T47D (cell line): ENCODE measurements at places on chromosomes 2 and 18.

DNA sequence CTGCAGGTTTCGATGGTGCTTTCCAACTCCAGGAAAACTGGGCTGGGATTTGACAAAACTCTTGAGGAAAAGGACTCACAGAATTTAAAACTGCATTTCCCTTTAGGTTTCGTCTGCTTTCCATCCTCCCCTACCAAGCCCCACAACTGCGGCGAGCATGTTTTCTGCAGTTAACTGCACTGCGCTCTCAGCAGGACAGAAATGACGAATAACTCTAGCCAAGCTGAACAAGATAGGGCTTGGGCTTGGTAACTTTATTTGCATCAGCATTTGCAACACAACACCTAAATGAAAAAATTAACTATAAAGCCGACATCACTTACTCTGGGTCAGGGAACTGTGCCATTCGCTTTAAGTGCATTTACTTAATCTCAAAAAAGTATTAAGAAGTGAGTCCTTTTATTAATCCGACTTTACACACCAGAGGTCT is 669 bp upstream of the PIKFYVE start:
- no peak for DNase-seq

DNA sequence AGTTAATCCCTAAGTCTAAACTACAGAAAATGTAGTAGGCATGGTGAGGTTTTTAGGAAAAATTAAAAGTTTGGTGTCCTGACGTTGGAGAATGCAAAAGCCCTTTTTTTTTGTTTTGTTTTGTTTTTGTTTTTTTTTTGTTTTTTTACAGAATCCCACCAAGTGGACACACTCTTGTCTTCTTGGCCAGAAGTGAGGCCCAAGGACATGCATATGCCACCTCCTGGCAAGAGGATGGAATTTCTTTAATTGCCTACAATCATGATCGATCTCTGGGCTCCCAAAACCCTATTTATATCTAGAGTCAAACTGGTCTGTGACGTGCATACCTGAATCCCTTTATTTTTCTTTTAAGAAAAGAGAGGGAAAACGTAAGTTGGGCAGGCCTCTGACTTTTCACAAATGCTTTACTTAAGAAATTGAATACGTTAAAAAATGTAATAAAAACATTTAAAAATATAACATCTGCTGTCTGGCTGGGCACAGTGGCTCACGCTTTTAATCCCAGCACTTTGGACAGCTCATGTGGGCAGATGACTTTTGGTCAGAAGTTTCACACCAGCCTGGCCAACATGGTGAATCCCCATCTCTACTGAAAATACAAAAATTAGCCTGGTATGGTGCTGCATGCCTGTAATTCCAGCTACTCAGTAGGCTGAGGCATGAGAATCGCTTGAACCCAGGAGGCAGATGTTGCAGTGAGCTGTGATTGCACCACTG is 502.7 kb downstream of the CBLN2 start:
- DNase-seq = no peak

DNA sequence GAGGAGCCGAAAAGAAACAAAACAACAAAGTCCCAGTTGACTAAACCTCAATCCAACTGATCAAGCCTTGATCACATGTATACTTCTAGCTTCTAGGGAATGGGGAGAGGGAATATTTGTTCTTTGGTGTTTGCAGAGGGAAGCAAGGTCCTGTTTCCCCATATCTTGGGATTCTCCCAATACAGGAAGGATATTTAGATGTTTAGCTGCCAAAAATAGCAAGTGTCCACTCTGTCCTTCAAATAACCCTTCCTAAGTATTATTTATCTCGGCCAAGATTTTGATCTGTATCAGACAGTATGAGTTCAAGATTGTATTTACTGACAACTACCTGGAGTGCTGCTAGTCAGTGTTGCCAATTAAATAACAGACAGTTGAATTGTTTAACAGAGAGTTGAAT is 55.5 kb downstream of the TBR1 start:
- no peak for DNase-seq

- DNase-seq = peak; percentile 41
Observed at GRCh38 chr18:52936931-52937330, 596.9 kb downstream of the DCC start.

- no peak for DNase-seq
Observed at GRCh38 chr18:79501006-79501405, 105.3 kb downstream of the NFATC1 start.
